ENCODE measurements at places on chromosomes 6 and 20. TPM values are rescaled to one million over a fixed set of nuclear protein-coding genes. Genes with fewer than 3 reads are reported as not detected.

GRCh38 chr6:21596949-21597682 is 3.6 kb downstream of the SOX4 start:
- DNase-seq = peak; percentile 85

PSMB8 gene
- 67.3 TPM for total RNA-seq

DNA sequence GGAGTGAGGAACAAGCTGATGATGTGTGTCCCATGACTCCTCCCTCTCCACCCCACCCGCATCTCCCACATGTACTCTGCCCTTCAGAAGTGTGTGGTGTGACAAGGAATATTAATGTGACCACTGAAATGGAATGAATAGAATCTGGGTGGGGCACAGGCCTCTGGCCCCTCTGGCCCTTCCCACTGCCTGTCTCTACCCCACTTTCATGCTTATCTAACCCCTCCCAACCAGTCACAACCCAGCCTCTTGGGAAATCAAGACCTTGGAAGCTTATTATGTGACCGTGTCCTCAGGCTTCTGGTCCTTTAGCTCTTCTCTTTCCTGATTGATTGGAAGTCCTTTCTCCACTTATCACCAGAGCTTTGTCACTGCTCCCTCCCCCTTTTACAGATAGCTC is 312.2 kb upstream of the SOX4 start:
- DNase-seq = no peak

DNA sequence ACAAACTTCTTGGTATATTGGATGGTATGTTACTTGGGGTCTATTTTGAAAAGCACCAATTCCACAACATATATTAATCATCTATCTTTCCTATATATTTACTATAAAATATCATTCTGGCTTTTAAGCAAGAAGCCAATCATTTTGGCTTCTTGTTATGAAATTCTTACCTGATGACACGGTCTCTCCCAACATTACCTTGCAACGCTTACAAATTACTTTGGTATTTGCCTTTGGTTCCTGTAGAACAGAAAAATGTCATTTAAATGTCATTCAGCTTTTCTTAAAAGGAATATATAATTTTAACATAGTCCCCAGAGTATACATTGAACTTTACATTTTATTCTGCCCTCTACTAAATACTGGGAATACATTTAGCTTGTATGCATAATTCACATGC is 27.4 kb downstream of the UBE3D start:
- no peak for DNase-seq

DNA sequence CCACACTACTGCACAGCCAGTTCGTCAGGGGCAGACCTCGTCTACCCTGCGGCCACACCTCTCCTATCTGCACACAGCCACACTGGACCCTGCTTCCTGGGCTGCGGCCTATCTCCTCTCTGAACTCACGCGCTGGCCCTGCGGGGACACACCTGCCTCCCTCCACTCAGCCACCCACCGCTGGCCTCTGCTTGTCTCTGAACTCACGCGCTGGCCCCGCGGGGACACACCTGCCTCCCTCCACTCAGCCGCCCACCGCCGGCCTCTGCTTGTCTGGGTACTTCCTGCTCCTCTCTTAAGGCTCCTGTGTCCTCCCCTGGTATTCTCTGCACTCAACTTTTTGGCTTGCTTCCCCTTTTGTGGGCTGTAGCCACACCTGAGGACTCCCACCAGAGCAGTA is 52.3 kb downstream of the HUS1B start:
- no peak for DNase-seq

FOXS1 gene
- total RNA-seq = 0.36 TPM

GRCh38 chr6:26550250-26550993 is 12.3 kb downstream of the HMGN4 start:
- DNase-seq = peak; percentile 93

DNA sequence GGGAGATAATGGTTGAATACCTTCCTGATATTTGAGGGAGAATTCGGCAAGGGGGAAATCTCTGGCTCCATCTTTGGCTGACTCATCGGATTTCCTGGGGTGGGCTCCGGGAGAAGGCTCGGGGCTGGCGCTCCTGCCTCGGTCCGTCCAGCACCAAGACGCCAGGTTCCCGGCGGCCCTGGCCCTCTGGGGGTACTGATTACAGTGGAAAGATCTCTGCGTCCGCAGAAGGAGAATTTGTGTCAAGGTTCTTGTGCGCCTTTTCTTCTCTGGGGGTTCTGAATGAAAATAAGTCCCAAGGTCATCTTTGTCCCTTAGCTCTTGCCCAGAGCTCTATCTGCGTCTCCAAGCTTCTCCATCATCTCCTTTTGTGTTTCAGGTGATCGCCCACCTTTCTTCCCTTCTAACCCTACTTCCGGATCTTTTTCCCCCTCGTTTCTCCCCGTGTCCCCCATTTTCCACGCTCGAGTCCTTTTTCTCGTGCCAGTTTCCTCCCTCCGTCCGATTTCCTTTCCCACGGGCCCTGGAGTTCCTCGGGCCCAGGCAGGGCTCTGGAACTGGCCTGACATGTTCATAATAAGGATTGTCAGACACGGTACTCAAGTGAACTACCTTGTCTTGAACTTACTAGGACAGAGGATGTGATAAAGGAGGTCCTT is 11.6 kb downstream of the NRN1 start:
- peak; percentile 31 for DNase-seq

DNA sequence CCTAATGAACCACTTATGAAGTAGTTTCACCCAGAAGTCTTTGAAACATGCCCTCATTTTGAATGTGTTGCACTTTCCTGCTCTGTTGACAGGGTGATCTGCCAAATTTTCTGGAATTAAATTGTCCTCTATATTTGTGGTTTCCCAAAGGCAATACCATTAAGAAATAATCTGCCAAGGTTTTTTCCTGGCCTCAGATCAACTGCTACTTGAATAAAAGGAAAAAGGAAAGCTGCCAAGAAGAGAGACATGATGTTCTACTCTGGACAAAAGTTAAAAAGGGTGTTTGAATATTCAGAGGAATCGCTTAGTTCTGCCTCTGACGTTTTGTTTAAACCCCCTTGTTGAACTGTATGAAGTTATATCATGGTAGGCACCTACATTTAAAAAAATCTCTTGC is 37.4 kb upstream of the ARMH2 start:
- DNase-seq = no peak

- DNase-seq = no peak
Observed at GRCh38 chr20:21767739-21768223, 62.3 kb downstream of the PAX1 start.

DNA sequence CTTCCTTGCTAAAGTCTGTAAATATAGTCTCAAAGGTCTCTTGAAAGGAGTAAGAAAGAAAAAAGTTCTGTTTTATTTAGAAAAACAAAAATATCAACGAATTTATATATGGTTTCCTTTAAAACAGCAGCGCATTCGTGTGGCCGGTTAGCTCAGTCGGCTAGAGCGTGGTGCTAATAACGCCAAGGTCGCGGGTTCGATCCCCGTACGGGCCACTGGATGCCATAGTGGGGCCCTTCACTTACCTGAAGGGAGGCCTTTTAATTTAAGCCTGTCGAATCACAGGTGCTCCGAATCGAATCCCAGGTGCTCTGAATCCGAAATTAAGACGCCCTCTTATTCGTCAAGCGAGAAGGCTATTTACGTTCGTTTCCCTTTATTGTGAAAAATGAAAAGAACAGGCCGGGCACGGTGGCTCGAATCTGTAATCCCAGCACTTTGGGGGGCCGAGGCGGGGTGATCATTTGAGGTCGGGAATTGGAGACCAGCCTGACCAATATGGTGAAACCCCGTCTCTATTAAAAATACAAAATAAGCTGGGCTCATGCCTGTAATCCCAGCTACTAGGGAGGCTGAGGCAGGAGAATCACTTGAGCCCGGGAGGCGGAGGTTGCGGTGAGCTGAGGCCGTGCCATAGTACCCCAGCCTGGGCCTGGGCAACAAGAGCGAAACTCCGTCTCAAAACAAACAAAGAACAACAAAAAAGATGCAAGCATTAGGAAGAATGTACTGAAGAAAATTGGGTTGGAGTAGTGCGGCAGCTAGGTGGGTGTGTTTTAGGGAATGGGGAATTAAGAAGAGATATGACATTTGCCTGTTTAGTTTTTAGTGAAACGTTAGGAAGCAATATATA is 195.8 kb upstream of the ZNF184 start:
- DNase-seq = peak; percentile 76

GRCh38 chr6:143457563-143458359 is 7.2 kb downstream of the PEX3 start:
- no peak for DNase-seq

DNA sequence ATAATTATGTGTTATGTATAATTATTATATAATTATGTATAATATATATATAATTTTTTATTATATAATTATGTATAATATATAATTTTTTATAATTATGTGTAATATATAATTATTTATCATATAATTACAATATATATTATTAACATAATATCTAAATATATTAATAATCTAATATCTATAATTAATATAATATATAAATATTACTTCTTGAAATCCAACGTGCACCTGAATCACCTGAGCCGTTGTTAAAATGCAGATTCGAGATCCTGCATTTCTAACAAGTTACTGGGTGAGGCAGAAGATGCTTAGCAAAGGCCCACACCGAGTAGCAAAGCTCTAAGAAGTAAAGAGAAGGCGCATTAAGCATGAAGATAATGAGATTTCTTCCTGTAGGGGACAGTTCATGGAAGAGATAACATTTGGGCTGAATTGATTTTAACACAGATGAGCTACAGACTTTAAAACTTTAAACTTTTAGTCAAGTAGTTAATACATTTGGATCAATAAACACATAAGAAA is 406.4 kb upstream of the PLCB4 start:
- DNase-seq = no peak

RIMS1 gene
- total RNA-seq = 8.3 TPM

COL11A2 gene
- 1.8 TPM for total RNA-seq

RNF182 gene
- total RNA-seq = 3.3 TPM

GRCh38 chr6:43869079-43869710 is 99.2 kb downstream of the VEGFA start:
- peak; percentile 71 for DNase-seq

DNA sequence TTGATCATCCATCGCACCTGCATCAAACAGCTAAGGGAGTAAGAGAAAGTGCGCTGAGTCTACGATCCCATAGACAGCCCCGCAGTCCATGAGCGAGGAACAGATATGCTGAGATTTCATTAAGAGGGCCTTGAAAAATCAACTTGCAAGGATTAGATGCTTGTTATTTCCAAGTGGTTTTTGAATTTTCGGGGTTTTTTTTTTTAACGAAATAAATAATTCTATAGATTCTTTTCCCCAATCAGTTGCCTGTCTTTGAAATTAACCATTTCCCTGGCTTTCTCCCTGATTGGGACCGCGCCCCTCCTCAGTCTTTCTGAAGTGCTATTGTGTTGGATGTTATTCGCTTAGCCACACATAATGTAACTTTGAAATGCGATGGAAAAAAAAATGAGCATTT is 48.6 kb downstream of the GNAS-AS1 start:
- peak; percentile 57 for DNase-seq

ZSCAN31 gene
- 19.9 TPM for total RNA-seq

PTK7 gene
- 190 TPM for total RNA-seq

TAAR1 gene
- total RNA-seq = not detected

TP53TG5 gene
- not detected for total RNA-seq

DNA sequence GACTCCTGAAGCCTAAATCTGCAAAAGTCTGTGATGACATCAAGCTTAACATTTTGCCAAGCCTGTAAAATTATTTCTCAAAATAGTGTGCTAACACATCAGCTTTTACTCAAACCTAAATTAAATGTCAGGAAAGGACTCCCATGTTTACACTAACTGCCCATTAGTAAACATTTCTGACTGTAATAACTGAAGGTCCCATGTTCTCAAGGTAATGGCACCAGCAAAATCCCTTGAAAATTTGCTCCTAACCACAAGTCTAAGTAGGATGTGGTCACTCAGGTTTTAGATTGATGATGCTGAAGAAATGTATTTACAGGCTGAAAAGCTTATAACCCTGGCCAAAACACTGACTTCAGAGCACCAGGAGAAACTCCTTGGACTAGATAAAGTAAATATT is 33.0 kb downstream of the BACH2 start:
- no peak for DNase-seq

COL21A1 gene
- 8.0 TPM for total RNA-seq

GRCh38 chr6:134245706-134246105 is 72.2 kb downstream of the SGK1 start:
- DNase-seq = no peak

GRCh38 chr20:4091490-4092479 is 76.4 kb upstream of the RNF24 start:
- peak; percentile 88 for DNase-seq

KIAA1755 gene
- 2.7 TPM for total RNA-seq

SOX18 gene
- total RNA-seq = under 0.01 TPM

- DNase-seq = no peak
Observed at GRCh38 chr6:44335631-44336030, 6.8 kb upstream of the SPATS1 start.

DNA sequence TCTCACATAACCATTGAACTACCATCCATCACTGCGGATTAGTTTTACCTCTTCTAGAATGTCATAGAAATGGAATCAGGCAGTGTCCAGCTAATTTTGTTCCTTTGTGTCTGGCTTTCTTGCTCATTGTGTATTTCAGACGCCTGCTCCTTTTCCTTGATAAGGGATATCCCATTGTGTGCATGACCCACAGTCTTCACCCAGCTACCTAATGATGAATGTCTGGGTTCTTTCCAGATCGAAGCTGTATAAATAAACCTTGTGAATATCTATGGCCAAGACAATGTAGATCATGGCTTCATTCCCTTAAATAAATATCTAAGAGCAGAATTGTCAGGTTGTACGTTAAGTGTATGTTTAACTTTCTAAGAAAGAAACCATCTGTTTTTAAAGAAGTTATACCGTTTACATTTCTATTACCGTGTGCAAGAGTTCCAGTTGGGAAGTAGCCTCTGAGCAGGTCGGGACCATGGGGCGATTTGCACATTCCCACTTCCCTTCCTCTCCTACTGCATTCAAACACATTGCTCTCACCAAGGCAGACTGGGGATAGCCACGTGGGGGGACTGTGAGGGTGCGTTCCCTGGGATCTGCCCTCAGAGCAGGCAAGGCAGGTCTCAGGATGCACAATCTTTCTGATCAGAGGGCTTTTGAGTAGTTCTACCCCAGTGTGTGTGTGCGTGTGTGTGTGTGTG is 13.1 kb downstream of the CD93 start:
- no peak for DNase-seq

GRCh38 chr6:143579703-143580102 is 68.2 kb upstream of the FUCA2 start:
- DNase-seq = peak; percentile 95

- no peak for DNase-seq
Observed at GRCh38 chr6:49732781-49733180, 11.4 kb downstream of the CRISP3 start.

HMGA1 gene
- 59.4 TPM for total RNA-seq

PDE7B gene
- total RNA-seq = 25.3 TPM

GRCh38 chr6:155177363-155177961 is 86.4 kb upstream of the CLDN20 start:
- DNase-seq = peak; percentile 61

DNA sequence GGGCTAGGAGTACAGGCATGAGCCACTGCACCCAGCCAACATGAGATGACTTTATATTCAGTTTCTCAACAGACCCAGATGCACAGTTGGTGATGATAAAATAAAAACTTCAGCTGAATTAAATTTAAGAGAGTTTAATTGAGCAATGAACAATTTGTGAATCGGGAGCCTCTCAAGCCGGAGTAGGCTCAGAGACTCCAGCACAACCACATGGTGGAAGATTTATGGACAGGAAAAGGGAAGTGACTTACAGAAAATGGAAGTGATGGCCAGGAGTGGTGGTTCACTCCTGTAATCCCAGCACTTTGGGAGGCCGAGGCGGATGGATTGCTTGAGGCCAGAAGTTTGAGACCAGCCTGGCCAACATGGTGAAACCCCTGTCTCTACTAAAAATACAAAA is 10.4 kb upstream of the BCAS4 start:
- no peak for DNase-seq
